ENCODE measurements at places on chromosomes 1 and 21.

DNA sequence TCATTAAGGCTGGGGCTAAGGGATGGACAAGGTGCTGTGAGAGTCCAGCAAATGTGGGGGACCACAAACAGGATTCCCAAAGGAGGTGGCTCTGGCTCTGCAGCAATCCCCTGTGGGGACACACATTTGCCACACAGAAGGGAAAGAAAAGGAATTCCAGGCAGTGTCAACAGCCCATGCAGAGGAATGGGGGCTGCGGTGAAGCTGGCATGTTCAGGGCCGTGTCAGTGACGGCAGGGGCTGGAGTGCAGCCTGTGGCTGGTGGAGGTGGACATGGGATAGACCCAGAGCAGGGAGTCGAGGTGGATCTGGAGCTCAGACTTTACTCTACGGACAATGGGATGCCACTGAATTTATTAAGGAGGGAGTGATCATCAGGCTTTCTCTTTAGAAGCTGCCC lies 183.2 kb downstream of the TRABD2B start:
- DNase-seq: no peak

DNA sequence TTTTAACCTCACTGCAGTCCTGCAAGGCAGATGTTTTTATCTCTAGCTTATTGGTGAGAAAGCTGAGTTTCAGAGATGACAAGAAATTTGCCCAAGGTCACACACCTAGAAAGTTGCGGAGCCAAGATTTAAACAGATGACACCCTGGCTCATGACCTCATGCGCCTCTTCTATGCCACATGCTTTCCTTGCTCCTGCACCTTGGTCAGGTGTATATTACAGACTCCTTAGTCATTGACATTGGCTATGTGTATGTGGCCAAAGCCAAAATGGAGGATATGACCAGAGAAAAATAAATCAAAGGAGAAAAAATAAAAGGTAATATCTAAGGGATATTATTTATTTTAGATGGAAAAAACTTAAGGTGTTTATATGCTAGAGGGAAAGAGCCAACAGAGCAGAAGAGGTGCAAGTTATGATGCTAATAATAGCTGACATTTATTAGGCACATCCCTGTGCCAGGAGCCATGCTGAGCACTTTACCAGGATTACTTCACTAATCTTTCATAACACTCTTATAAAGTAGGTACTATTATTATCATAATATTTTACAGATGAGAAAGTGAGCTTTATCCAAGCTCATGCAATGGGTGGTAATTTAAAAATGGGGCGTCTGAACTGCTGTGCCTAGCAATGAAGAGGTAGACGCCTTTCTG lies 13.8 kb upstream of the MYOC start:
- DNase-seq: no peak

- no peak for DNase-seq
Observed at GRCh38 chr1:31027693-31028526, 37.6 kb downstream of the PUM1 start.

DNA sequence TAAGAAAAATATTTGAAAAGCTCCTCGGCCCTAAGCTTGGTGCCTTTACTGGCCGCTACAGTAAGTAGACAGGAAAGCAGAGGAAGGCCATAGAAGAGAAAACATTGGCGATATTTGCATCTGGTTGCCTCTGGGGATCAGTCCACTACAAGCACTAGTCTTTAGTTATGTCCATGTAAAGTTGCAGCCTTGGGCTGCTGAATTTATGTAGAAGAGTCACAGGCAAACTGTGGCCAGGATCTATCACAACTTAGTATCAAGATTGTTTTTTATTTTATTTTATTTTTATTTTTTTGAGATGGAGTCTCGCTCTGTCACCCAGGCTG lies 228.7 kb upstream of the CAMK1G start:
- no peak for DNase-seq

- no peak for DNase-seq
Observed at GRCh38 chr1:153465811-153466636, 5.6 kb upstream of the S100A7 start.

DNA sequence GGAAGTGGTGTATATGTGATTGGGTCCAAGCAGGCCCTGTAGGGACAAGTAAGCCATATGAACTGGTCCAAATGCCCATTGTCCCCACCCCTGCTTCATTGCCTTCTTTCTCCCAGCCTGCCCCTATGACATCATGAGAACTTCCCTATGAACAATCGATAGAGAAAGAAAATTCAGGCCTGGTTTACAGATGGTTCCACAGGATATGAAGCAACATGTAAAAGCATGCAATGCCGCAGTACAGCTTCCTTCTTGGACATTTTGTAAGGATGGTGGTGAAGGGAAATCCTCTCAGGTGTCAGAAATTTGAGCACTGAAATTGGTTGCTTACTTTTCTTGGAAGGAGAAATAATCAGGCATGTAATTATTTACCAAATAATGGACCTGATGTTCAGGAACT lies 581.7 kb downstream of the MRPL39 start:
- no peak for DNase-seq

DNA sequence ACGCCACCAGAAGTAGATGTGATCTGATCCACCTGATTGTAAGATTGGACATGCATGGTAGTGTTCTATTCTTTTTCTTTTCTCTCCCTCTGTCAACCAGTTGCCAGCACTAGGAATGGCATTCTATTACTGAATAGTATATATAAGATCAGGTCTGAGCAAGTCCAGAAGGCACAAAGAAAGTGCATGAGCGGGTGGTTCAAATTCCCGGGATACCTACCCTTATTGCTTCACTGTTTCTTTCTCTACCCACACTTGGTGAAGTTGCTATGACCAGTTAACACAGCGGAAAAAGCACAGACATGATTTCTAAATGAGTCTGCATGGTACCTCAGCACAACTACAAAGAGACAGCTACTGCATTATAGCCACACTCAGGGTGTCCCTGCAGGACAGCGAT lies 64.0 kb downstream of the SLC9A1 start:
- no peak for DNase-seq

GRCh38 chr1:67332653-67333529 lies 25.2 kb downstream of the IL12RB2 start:
- DNase-seq: no peak

DNA sequence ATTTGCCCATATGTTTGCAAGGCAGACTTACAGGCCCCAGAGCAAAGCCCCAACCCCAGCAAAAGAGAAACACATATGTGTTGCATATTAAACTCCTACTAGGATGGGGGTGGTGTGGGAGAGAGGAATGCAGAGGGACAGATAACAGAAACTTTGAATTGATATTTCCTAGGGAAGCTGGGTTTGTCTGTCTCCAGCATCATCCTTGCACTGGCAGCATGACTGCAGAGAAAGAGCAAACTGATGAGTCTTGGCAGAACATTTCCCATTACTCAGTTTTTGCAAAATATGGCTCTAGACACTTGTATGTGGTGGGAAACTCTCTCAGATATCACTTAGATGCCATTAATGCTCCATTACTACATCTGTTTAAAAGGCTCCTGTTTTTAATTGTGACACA lies 43.8 kb upstream of the MARK1 start:
- DNase-seq: no peak

GRCh38 chr21:42198929-42199867 lies 19.7 kb upstream of the ABCG1 start:
- peak; percentile 5 for DNase-seq

- no peak for DNase-seq
Observed at GRCh38 chr1:111351700-111352099, 61.0 kb downstream of the CHIA start.

DNA sequence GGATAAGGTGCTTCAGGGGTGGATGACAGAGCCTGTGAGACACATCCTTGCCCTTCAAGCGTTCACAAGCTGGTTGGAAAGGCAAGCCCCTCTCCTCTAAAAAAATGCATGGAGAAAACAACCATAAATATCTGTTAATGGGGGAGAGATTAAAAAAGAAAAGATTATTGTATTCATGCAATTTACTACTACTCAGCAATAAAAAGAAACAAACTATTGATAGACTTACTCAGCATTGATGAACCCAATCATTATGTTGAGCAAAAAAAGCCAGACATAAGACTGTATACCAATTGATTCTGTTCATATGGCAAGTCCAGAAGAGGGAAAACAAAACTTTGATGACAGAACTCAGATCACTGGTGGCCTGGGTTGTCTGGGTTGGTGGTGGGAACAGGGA lies 138.7 kb upstream of the IRF2BP2 start:
- DNase-seq: no peak

DNA sequence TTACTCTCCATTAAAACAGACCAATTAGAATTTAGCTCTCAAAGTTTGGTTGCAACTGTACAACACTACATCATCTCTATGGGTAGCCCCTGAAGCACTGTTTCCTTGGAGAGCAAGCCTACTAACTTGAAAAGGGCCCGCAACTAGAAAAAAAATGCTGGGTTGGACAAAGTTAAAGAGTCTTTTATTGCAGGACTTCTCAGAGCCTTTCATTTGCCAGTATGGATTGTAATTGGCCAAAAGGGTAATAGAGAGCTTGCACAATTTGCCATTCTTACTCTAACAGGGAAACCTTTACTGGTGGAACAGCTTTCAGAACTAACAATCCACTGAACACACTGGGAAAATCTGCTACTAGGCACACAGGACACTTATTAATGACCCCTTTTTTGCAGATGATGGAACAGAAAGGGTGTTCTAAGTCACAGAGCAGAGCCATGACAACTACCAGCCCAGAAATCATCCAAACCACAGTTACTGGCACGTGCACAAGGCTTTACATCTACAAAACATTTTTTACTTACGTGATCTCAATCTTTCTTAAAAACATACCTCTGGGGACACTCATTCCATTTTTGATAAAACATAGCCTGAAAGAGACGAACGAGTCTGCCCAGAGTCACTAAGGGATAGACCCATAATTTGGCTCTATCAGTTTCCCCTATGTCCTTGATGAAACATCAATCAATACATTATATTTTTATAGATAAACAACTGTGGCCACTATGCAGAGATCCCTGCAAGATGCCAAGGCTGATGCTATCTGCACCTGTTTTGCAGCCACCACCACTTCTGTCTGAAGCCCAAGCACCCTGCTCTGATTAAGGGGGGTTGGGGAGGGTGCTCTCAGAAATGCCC lies 176.3 kb upstream of the EDN2 start:
- no peak for DNase-seq

GRCh38 chr1:20720631-20721091 lies 2.9 kb upstream of the KIF17 start:
- no peak for DNase-seq

DNA sequence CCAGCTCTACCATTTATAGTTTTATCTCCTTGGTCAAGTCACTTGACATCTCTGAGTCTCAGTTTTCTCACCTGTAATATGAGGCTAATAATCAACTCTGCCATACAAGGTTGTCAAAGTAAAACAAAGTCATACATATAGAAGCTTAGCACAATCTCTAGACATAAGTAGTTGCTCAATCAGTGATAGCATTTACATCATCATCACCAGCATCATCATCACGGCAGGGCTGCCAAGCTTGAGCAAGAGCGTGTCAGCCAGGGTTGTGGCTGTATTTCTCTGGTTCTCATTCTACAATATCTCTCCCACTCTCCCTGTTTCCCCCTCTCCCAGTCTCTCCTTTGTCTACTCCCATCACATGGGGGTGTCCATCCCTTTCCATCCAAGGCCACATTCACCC lies 41.7 kb upstream of the COA6 start:
- no peak for DNase-seq

DNA sequence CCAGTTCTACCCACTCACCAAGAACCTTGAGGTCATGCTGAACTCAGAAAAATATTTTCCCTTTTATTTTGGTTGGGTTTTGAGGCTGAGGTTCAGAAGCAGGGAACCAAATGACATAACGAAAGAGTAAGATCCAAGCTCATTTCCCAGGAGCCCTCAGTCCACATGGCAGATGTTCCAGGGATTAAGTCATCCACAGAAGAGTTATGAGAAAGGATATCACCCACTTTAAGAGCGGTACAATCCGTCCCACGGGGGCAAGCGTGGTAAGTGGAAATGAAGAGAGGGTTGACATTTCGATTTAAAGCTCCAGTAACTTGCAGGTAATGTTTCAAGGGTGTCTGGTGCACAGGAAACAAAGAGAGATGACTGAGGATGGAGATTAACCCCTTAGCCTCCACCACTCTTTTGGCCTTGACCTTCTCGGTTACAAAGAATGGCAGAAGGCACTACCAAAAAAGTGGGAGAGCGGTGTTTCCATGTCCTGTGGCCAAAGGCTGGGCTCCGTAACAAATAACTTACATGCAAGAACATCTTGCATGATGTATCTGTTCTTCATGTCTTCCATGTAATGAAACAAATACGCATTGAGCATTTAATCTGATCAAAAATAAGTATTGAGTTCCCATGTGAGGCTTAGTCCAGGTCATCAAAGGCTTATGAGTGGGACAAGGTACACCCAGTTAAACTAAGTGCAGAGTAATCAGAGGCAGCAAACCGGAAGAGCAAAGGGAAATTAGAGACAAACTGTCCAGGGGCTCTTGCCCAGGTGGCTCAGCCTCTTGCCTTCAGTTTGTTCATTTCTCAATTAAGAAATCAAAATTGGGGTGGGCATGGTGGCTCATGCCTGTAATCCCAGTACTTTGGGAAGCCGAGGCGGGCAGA lies 241.4 kb downstream of the TOMM20 start:
- no peak for DNase-seq

DNA sequence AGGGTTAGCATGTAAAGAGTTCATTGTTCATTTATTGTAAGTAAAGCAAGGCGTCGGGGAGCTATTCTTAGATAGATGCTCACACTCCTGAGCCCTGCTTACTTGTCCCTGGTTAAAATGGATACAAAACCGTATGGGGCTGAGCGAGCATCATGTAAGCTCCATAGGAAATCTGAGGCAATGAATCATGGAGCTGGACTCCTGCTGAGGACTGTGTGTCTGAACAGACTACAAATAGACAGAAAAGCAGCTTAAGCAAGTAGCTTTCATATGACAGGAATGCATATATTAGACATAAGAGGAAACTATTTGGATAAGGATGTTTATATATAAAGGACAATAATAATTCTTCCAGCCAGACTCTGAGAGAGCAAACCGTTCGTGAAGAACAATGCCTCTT lies 604.9 kb upstream of the PTBP2 start:
- DNase-seq: no peak

GRCh38 chr1:203615061-203615581 lies 11.5 kb upstream of the ATP2B4 start:
- no peak for DNase-seq

- no peak for DNase-seq
Observed at GRCh38 chr1:231929311-231929710, 302.7 kb downstream of the DISC1 start.

GRCh38 chr1:244050835-244051444 lies at the start of gene ZBTB18:
TSS of gene ZBTB18 (plus strand) at chr1:244051283. CDS start at chr1:244051432, 149 bp downstream.
- DNase-seq: peak; percentile 14

GRCh38 chr1:221839321-221839720 lies 97.4 kb upstream of the DUSP10 start:
- no peak for DNase-seq

GRCh38 chr1:174958396-174958795 lies 41.4 kb upstream of the CACYBP start:
- DNase-seq: no peak

- DNase-seq: no peak
Observed at GRCh38 chr1:110216844-110217444, 6.8 kb downstream of the KCNC4 start.

DNA sequence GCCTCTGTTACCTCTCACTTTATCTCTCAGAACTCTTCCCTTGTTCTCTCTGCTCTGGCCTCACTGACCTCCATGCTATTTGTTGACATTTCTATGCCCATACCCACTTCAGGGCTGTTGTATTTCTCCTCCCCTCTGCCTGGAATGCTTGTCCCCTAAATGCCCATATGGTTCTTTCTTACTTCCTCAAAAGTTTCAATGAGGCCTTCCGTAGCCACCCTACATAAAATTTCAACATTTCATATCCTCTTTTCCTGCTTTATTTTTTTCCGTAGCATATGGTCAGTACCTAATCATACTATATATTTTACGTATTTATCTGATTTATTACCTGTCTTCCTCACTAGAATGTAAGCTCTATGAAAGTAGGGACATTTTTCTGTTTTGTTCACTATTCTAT lies 47.1 kb upstream of the ZYG11A start:
- DNase-seq: no peak

- no peak for DNase-seq
Observed at GRCh38 chr21:45248893-45249381, 38.8 kb downstream of the POFUT2 start.

All from NCI-H2029 treated with DMSO at 0.1 percent for 48 hours (cell line).